ENCODE measurements at places on chromosomes 5 and 9. TPM values are rescaled to one million over a fixed set of nuclear protein-coding genes. Genes with fewer than 3 reads are reported as not detected.

GRCh38 chr5:150139334-150139733 lies 16.3 kb downstream of the PDGFRB start:
- DNase-seq = no peak

GRCh38 chr9:81512641-81513040 lies 176.7 kb downstream of the TLE1 start:
- no peak for DNase-seq

DNA sequence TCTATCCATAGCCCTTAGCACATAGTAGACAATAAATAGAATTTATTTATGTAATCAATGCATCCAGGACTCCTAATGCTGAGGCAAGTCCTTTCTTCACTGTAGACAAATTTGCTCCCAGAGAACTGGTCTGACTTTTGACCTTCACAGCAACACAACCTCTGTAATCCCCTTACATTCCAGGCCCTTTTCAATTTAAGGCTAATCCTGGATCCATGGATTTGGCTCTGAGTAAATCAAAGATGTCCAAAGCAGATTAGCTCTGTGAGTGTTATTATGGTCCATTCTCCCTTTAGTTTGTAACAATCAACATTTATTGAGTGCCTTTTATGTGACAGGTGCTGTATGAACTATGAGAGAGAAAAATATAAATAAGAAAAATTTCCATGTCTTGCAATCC lies 27.4 kb upstream of the TMC1 start:
- DNase-seq = no peak

IL9 gene
- not detected for total RNA-seq

GRCh38 chr5:168073311-168073710 lies 218.1 kb upstream of the WWC1 start:
- no peak for DNase-seq

AMBP gene
- 1.0 TPM for total RNA-seq

GRCh38 chr9:125902214-125902613 lies 155.0 kb downstream of the PBX3 start:
- no peak for DNase-seq

DNA sequence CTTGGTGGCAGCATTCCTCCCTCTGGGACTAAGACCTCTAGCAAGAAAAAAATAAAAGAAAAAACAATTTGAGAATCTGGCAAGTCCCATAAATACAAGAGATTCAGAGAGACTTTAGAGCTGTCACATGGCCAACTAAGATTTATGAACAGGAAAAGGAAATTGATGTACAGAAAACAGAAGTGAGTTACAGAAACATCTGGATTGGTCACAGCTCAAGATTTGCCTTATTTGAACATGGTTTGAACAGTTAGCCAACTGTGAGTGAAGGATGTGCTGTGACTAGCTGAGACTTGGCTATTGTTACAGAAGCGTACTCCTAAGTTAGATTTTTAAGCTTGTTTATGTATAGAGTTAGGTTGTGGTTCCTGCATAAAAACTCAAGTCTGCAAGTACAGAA lies 340.2 kb downstream of the SLCO4C1 start:
- DNase-seq = no peak

- DNase-seq = no peak
These were observed 12.1 kb upstream of the BARX1 start for GRCh38 chr9:93967020-93967803.

- no peak for DNase-seq
These were observed at the start of gene GABRA6 for GRCh38 chr5:161685461-161685860. TSS of gene GABRA6 (plus strand) at chr5:161685721. CDS start at chr5:161685990, 269 bp downstream.

Measured in lower lobe of right lung (tissue), 2 donors.